Stomach (tissue), 19 donors: ENCODE measurements at places on chromosomes 16 and 17. TPM values are rescaled to one million over a fixed set of nuclear protein-coding genes. Genes with fewer than 3 reads are reported as not detected.

- DNase-seq, result no peak
- no peak overlapping the region for H3K4me3 ChIP-seq
- no peaks in the 10 kb centered on the region for H3K27me3 ChIP-seq
Observed at GRCh38 chr17:75767881-75768280, 2.9 kb upstream of the GALK1 start.

GRCh38 chr16:8084882-8085281 lies 505.4 kb downstream of the TMEM114 start:
- no peak overlapping the region for H3K4me3 ChIP-seq
- no peak overlapping the region for H3K27ac ChIP-seq
- H3K36me3 ChIP-seq, result no peaks in the 10 kb centered on the region
- no peaks in the 10 kb centered on the region for H3K4me1 ChIP-seq
- no peaks in the 10 kb centered on the region for H3K27me3 ChIP-seq

GRCh38 chr17:63140255-63140654 lies 174.2 kb downstream of the TANC2 start:
- no peaks in the 10 kb centered on the region for H3K4me1 ChIP-seq
- no peaks in the 10 kb centered on the region for H3K36me3 ChIP-seq
- DNase-seq, result no peak
- no peaks in the 10 kb centered on the region for H3K27me3 ChIP-seq

- H3K27me3 ChIP-seq, result no peaks in the 10 kb centered on the region
- peaks cover 16% of the 10 kb centered on the region for H3K4me1 ChIP-seq
- no peak overlapping the region for H3K27ac ChIP-seq
- no peak for DNase-seq
- no peak overlapping the region for H3K4me3 ChIP-seq
Observed at GRCh38 chr17:77771998-77772397, 186.5 kb upstream of the TNRC6C start.

- peaks cover 64% of the 10 kb centered on the region for H3K27me3 ChIP-seq
- H3K36me3 ChIP-seq, result no peaks in the 10 kb centered on the region
- DNase-seq, result peak; percentile 87
- no peak overlapping the region for H3K4me3 ChIP-seq
Observed at GRCh38 chr17:41530062-41531048, 2.2 kb upstream of the KRT19 start.

- H3K27me3 ChIP-seq, result no peaks in the 10 kb centered on the region
- H3K4me3 ChIP-seq, result no peak overlapping the region
- peaks cover 86% of the 10 kb centered on the region for H3K36me3 ChIP-seq
- peaks cover 11% of the 10 kb centered on the region for H3K4me1 ChIP-seq
- H3K27ac ChIP-seq, result no peak overlapping the region
- peak; percentile 83 for DNase-seq
Observed at GRCh38 chr16:72099377-72099818, 5.8 kb downstream of the DHX38 start.

DNA sequence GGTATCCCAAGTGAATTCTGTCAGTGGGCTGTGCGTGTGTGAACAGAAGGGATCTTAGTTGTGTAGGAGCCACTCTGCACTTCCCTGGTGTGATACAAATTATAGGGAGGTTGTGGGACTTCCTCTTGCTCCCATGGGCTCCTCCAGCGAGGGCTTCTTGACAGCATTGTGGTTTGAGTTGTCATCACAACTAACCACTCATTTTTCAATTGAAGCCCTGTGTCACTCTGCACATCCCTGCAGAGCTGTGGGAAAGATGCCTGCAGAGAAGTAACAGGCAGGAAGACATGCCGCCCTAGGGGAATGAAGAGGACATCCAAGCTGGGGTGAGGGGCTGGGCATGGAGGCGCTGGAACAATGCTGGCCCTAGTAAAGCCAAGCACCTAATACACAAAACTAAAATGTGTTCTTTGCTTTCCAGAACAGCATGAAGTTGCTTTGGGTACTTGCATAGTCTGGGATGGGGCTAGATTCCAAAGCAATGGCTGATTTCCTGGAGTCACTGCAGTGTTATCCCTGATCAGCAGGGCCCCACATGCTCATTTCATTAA lies 692.5 kb downstream of the TOX3 start:
- no peak overlapping the region for H3K4me3 ChIP-seq
- no peak overlapping the region for H3K27ac ChIP-seq
- DNase-seq, result no peak
- H3K4me1 ChIP-seq, result no peaks in the 10 kb centered on the region

DNA sequence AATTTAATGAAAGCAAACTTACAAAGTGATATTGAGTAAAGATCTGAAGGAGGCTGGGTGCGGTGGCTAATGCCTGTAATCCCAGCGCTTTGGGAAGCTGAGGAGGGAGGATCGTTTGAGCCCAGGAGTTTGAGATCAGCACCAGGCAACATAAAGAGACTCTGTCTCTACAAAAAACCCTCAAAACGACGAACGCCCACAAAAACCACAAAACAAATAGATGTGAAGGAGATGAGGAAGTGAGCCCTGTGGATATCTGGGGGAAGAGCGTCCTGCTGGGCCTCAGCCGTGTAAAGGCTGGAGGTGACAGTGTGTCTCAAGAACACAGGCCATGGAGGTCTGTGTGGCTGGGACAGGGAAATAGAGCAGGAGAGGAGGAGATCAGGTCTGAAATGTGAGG lies 68.8 kb downstream of the ITFG1 start:
- no peaks in the 10 kb centered on the region for H3K4me1 ChIP-seq
- DNase-seq, result peak; percentile 30
- no peak overlapping the region for H3K27ac ChIP-seq

DNA sequence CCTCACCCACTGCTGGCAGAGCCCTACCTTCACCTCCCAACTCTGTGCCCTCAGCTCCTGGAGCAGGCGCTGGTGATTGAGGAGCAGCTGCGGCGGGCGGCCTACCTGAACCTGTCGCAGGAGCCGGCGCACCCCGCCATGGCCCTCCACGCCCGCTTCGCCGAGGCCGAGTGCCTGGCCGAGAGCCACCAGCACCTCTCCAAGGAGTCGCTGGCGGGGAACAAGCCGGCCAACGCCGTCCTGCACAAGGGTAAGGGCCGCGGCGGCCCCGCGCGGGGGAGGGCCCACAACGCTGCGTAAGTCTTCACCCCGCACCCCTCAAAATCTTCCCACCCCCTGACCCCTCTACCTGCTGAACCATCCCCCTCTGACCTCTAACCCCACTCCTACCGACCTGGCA lies 7.0 kb downstream of the RNF227 start:
- DNase-seq, result no peak
- no peak overlapping the region for H3K4me3 ChIP-seq
- no peaks in the 10 kb centered on the region for H3K27me3 ChIP-seq

GRCh38 chr17:59155439-59156177 lies at the start of gene PRR11:
TSS of gene PRR11 (plus strand) at chr17:59155746. CDS start at chr17:59169753, 14,007 bp downstream.
- H3K36me3 ChIP-seq, result no peaks in the 10 kb centered on the region

DNA sequence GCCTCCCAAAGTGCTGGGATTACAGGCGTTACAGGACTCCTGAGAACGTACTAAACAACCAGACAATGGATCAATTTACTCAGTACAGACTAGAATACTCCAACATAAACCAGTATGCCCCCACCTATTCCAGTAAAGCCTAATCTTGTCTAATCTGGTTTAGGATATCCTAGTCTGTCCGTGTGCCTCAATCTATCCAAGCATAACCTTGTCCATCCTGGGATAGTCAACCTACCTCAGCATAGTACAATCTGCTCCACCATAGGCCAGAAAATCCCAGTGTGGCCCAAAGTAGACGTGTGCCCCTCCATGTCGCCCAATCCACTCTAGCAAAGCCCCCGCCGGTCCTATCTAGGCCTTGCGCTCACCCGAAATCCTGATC lies 625 bp downstream of the DVL2 start:
- H3K4me1 ChIP-seq, result peaks cover 37% of the 10 kb centered on the region
- DNase-seq, result no peak
- H3K27me3 ChIP-seq, result no peaks in the 10 kb centered on the region
- peaks cover 40% of the 10 kb centered on the region for H3K36me3 ChIP-seq

- H3K27ac ChIP-seq, result no peak overlapping the region
- DNase-seq, result no peak
Observed at GRCh38 chr17:4800462-4801196, 1.5 kb downstream of the C17orf114 start.

GRCh38 chr17:2655546-2655945 lies 56.0 kb downstream of the CLUH start:
- no peaks in the 10 kb centered on the region for H3K27me3 ChIP-seq
- DNase-seq, result no peak
- H3K36me3 ChIP-seq, result peaks cover 21% of the 10 kb centered on the region
- H3K4me3 ChIP-seq, result no peak overlapping the region

DNA sequence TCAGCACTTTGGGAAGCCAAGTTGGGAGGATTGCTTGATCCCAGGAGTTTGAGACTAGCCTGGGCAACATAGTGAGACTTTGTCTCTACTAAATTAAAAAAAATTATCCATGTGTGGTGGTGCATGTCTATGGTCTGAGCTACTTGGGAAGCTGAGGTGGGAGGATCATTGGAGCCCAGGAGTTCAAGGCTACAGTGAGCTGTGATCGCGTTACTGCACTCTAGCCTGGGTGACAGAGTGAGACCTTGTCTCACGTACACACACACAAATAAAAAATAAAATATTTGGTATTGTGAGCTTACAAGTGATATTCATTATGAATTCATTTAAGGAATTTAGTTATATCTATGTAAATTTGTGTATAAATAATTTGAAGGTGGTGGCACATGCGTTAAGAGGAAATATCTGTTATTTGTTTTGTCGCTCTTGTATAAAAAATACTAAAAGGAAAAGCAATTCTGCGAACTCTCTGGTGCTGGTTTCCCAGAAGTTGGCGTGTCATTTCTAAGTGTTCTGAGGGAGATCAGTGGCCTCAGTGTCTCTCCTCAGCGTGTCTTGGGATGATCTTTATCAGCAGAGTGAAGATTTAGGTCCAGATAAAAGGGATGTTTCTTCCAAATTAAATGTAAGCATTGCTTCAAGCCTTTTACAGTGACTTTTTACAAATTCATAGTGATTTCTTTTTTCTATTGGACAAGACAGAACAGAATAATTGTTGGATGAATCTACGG lies 187.6 kb downstream of the FTO start:
- no peaks in the 10 kb centered on the region for H3K27me3 ChIP-seq
- H3K27ac ChIP-seq, result no peak overlapping the region
- peaks cover 22% of the 10 kb centered on the region for H3K36me3 ChIP-seq
- peaks cover 8% of the 10 kb centered on the region for H3K4me1 ChIP-seq

DNA sequence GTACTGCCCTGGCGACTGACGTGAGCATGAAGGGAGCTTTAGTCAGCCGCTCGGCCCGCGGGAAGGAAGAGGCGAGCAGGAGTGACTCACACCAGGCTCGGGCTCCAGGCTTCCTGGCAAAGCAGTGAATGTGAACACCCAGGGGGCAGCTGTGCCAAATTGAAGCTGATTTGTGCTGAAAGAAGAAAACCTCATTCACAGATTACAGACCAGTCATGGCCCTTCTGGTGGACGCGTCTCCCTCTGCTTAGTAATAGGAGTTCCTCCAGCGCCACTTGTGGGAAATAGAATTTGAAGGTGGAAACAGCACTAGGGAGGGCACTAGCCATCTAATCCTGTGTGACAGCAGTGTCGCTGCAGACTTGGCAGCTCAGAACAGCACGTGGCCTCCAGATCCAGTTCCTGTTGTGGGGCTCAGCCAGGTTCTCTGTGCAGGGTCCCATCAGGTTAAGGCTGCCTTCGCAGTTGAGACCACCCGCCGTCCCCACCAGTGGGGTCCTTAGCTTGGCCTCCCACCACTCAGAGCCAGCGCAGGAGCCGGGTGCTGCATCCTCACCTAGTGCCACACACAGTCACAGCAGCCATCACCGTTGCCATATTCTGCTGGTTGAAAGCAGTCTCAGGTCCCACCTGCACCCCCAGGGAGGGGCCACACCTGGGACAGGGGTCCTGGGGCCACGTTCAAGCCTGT lies 164.5 kb upstream of the CHMP6 start:
- H3K27me3 ChIP-seq, result no peaks in the 10 kb centered on the region
- peaks cover 3% of the 10 kb centered on the region for H3K4me1 ChIP-seq
- peak overlapping the region; percentile 32 for H3K27ac ChIP-seq
- DNase-seq, result no peak
- no peak overlapping the region for H3K4me3 ChIP-seq

DNA sequence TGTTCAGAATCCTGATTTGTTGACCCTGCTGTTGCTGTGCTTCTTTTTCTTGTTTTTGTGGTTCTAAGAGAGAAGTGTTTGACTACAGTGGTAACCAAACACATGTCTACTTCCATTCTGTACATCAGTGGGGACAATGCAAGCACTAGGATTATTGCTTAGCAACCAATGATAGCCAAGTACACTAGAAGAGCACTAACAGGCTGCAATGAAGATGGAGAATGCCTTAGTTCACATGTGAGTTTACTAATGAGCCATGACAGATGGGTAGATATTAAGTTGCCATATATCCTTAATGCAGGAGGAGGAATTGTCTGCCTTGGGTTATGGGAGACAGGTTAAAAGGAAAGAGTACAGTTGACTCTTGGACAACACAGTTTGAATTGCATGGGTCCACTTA lies 8.3 kb downstream of the EFCAB5 start:
- no peaks in the 10 kb centered on the region for H3K27me3 ChIP-seq
- H3K4me3 ChIP-seq, result no peak overlapping the region
- no peak for DNase-seq

- no peak overlapping the region for H3K27ac ChIP-seq
- H3K27me3 ChIP-seq, result peaks cover 18% of the 10 kb centered on the region
- no peak for DNase-seq
- no peak overlapping the region for H3K4me3 ChIP-seq
Observed at GRCh38 chr17:38653230-38653629, 21.5 kb downstream of the EPOP start.

DNA sequence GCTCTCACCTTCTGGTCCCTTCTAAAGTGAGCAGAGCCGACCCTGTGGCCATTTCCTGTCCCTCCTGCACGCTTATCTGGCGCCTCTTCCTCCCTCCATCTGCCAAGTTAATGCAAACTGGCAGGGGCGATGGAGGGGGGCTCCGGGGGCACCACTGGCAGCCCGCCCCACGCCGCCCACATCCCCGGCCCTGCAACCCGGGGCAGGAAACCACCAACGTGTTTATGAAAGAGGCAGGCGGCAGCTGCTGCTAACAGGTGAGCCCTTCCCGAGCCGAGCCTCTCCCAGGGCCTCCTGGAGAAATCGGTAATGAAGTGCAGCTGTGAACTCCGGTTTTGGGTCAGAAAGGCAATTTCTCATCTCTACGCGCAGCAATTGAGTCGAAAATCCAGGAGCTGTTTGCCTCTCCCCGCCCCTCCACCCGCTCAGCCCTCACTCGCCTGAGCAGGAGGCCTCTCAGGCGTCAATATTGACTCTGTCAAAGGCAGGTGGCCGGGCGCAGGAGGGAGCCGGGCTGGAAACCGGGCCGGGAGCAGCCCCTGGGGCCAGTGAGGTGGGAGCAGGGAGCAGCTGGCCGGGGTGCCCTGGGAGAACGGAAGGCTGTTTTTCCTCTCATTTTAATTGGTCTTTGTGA lies 164.4 kb upstream of the GSE1 start:
- peak; percentile 95 for DNase-seq
- H3K27ac ChIP-seq, result peak overlapping the region; percentile 79
- H3K27me3 ChIP-seq, result no peaks in the 10 kb centered on the region
- H3K4me1 ChIP-seq, result peaks cover 66% of the 10 kb centered on the region

GRCh38 chr16:10923146-10923649 lies 19.1 kb downstream of the DEXI start:
- H3K27me3 ChIP-seq, result no peaks in the 10 kb centered on the region
- H3K4me3 ChIP-seq, result no peak overlapping the region
- peaks cover 7% of the 10 kb centered on the region for H3K4me1 ChIP-seq
- peaks cover 100% of the 10 kb centered on the region for H3K36me3 ChIP-seq
- H3K27ac ChIP-seq, result peak overlapping the region; percentile 22

- H3K4me3 ChIP-seq, result no peak overlapping the region
- no peak for DNase-seq
- no peak overlapping the region for H3K27ac ChIP-seq
- peaks cover 12% of the 10 kb centered on the region for H3K36me3 ChIP-seq
- H3K4me1 ChIP-seq, result peaks cover 72% of the 10 kb centered on the region
- no peaks in the 10 kb centered on the region for H3K27me3 ChIP-seq
Observed at GRCh38 chr16:30954993-30955392, 2.6 kb upstream of the SETD1A start.

Gene RPGRIP1L
- 6.8 TPM for total RNA-seq

Gene C1QL1
- not detected for total RNA-seq

Gene TLCD1
- total RNA-seq, result 11.7 TPM

Gene VTN
- total RNA-seq, result not detected

Gene CAMKK1
- 0.58 TPM for total RNA-seq

Gene PPL
- total RNA-seq, result 45.5 TPM
